Stimulated activated CD4-positive, alpha-beta T cell treated with anti-CD3 and anti-CD28 coated beads, Interleukin-4, amount 100 ng/mL, for 48 hours (primary cell): ENCODE measurements at places on chromosomes 7 and 10.

GRCh38 chr7:55483046-55483445 is 89.3 kb downstream of the VOPP1 start:
- DNase-seq = no peak

DNA sequence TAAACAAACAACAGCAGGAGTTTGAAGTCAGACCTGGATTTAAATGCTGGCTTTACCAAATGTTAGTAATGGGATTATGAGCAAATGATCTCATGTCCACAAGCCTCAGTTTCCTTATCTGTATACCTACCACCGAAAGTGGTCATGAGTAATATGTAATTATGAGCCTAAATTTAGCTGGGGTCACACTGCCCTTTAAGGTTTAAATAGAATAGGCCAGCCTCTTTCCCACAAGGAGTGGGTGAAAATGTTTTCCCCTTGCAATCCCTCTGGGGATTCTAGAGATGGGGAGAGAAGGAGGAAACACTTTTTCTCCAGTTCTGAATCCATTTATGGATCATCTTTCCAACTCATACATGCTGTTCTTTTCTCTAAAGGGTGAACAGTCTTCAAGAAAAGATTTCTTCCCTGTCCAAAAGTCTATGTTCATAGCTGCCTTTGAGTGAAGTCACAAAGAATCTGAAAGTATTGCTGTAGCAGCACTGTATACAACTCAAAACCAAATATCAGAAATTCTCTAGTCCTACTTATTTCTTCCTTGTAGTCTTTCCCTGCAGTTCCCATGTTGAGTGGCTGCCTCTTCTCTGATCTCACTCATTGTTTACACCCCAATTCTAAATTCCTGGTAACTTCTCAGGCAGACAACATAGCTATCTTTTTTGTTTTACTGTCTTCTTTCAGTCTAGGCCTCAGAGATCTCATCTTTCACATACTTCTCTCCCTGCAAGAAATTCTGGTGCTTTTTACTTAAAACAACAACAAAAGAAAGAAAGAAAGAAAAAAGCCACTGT is 7.4 kb upstream of the TSPAN12 start:
- no peak for DNase-seq

DNA sequence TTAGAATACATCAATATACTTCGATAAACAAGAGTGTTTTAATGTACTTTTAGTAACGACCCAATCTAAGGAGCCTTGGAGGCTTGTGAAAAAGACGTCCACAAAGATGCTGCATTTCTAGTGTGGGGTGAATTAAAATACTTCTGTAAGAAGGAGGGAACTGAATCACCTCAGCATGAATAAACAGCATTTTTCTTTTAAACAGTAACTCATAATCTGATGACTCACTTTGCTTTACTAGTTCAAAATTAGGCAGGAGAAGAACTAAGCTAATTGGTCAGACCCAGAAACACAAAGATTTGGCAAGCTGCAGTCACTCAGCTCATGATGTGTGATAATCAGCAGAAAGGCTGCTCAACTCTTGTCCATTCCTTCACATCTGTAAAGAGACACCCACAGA is 24.2 kb downstream of the NCOA4 start:
- no peak for DNase-seq

DNA sequence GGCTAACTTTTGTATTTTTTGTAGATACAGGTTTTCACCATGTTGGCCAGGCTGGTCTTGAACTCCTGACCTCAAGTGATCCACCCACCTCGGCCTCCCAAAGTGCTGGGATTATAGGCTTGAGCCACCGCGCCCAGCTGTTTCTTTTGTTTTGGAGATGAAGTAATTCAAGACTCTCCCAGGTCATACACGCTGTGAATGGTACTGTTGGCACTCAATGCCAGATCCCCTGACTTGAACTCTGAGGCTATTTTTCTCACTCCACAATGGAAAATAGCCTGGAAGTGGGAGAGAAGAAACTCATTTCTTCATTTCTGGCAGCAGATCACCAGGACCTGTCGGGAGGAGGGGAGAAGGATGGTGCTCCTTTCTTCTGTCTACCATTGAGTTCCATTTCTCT is 32.4 kb downstream of the BLVRA start:
- DNase-seq = no peak

DNA sequence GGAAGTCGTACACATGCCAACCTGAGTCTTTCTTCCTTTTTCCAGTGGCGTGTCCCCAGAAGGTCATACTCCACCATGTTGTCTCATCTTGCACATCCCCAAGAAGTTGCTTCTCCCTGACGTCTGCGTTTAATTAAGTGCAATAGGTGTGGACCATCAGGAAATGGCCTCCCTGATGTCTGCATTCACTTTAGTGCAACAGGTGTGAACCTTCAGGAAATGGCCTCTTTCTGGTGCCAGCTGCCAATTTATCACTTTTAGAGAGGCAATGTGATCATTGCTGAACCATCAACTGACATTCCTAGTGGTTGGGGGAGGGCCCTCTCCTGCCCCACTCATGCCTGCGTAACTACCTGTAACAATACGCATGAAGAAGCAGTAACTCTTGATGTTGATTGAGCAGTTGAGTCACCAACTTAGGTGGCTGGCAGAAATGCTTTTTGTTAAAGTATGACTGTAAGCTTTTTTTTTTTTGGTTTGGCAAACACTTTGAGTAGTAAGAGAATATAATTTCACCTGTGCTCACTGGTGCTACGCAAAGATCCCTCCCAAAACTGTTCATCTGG is 25.8 kb downstream of the SCIN start:
- no peak for DNase-seq

- DNase-seq = no peak
Measured at GRCh38 chr7:114540291-114540690, 125.7 kb downstream of the FOXP2 start.

DNA sequence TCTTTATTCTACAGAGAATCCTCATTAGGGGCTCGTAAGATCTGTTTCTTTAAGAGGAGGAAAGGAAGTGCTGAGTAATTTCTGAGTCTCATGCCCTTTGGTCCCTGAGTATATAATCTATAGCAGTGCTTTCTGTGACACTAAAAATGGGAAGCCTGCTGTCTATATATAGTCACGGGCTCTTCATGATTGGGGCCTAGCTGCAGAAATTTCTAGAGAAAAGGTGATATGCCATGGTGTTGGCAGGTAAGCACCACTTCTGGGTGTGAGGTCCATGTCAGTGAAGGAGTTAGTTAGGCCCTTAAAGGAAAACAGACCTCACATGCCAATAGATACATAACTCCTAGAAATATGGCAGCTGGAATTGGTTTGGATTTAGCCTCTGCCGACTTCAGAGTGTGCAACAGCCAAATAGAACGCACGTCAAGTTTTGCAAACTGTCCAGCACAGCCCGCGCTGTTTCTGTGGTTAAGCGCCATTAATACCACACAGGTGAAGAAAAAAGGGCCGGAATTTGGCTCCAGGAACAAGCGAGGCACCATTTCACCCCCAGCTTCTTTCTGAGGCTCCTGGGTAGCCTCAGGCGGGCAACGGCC is 123.2 kb downstream of the TACC2 start:
- DNase-seq = no peak

GRCh38 chr10:97532935-97533671 is 34.4 kb downstream of the UBTD1 start:
- DNase-seq = no peak

GRCh38 chr7:15507171-15507570 is 54.6 kb downstream of the AGMO start:
- DNase-seq = no peak

- DNase-seq = no peak
Measured at GRCh38 chr10:63886281-63887022, 365.3 kb downstream of the REEP3 start.

GRCh38 chr10:14185316-14186045 is 145.2 kb downstream of the FRMD4A start:
- peak; percentile 54 for DNase-seq

- no peak for DNase-seq
Measured at GRCh38 chr7:537911-538634, 18.4 kb upstream of the PDGFA start.

DNA sequence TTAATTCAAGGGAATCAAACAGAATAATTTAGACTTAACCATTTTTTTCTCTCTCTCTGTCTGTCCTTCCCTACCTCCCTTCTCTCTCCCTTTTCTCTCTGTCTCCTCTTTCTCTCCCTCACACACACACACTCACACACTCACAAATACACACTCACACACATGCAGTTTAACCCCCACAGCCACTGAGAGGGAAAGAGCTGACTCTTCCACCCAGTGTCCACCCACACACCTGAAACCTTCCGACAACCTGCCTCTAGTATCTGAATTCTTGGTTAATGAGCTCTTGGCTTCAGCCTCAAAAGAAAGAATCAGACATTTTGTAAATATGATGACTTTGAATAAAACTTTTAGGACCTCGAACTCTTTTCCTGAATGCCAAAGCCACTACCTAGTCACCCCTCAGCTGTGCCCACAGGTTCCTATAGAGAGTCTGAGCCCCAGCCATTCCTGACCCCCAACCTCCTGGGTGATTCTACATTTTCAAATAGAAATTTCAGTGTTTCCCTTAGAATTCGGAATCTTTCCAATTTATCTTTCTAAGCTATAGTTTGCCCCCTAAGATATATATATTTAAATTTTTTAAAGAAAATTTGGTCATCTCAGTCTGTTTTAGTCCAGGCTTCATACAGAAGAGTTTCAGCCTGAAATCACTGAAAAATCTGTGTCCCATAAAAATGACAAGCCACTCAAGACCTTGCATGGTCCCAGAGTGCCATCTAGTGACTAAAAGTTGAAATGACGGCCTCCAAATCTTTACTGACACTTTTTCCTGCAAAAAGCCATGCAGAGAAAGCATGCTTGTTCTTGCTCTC is 202.8 kb downstream of the IPMK start:
- peak; percentile 12 for DNase-seq

GRCh38 chr7:124398937-124399552 is 366.2 kb upstream of the TMEM229A start:
- no peak for DNase-seq

- no peak for DNase-seq
Measured at GRCh38 chr7:114084472-114085312, 165.9 kb upstream of the PPP1R3A start.

- DNase-seq = no peak
Measured at GRCh38 chr10:86958116-86958900, at the start of gene SNCG. SNCG (plus strand) TSS chr10:86958599; CDS start chr10:86958698, 99 bp downstream.

- peak; percentile 1 for DNase-seq
Measured at GRCh38 chr10:118045837-118046394, 825 bp downstream of the RAB11FIP2 start.

GRCh38 chr7:44638611-44639557 is 32.5 kb downstream of the OGDH start:
- DNase-seq = peak; percentile 65

GRCh38 chr10:17038627-17039026 is 91.0 kb downstream of the CUBN start:
- DNase-seq = no peak

GRCh38 chr10:1100143-1100542 is 44.0 kb downstream of the WDR37 start:
- DNase-seq = no peak

DNA sequence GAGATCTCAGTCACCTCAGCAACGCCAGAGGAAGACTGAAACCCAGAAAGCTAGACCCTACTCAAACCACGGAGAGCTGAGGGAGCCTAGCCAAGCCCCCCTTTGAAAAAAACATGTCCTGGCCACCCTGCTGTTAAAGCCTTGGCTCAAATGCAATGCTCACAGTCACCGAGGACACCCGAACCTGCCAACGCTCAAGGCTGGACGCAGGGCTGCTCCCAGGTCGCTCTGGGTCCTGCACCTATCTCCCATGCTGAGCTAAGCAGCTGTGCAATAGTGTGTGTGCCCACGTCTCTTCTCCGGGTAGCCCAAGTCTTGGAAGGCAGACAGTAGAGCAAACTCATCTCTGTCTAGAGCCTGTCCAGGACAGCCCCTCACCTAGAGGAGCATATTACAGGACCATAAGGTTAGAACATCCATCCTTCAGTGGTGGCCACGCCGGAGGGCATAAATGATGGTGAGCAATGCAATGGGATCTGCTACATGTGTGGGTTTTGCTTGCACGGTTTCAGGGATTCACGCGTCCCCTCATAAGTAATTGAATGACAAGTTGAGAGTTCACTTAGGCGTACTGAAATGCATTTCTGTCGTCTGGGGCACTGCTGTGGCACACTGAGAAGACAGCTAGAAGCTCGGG is 94.2 kb upstream of the DDC start:
- no peak for DNase-seq

- no peak for DNase-seq
Measured at GRCh38 chr10:118950190-118950680, 79.3 kb upstream of the NANOS1 start.

DNA sequence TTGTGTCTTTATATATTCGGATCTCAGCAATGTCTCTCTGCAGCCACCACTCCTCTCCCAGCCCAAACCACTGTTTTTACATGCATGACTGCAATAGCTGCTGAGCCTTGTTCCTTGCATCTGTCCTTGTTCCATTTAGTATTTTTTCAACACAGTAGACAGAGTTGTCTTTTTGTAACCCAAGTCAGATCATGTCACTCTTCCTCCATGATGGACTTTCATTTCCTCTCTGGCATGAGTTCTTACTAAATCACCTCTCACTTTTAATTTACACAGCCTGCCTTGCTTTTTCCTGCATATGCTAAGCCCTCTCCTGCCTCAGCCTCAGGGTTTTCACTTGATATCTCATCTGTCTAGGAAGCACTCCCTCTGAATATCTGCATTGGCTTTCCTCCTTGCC is 353.2 kb downstream of the HGF start:
- no peak for DNase-seq

GRCh38 chr7:151327659-151328058 is 14.0 kb upstream of the NUB1 start:
- DNase-seq = no peak

DNA sequence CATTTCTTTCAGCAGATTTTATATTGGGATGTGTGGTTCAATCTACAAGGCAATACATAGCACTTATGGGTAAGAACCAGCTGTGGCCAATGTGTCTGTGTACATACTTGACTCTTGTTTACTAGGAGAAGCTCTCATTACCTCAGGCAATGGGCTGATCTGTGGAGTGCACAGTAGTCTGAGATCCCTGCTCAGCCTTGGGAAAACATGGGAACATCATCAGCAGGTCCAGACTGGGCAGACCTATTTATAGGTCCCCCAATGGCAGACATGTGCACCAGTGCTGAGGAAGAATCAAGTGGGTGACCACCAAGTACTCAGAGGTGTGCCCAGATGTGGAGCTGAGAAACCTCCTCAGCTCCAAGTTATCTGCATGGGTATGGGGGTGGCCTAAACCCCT is 349.7 kb downstream of the KIF20B start:
- DNase-seq = no peak

- no peak for DNase-seq
Measured at GRCh38 chr10:71770789-71771188, 2.5 kb downstream of the VSIR start.

DNA sequence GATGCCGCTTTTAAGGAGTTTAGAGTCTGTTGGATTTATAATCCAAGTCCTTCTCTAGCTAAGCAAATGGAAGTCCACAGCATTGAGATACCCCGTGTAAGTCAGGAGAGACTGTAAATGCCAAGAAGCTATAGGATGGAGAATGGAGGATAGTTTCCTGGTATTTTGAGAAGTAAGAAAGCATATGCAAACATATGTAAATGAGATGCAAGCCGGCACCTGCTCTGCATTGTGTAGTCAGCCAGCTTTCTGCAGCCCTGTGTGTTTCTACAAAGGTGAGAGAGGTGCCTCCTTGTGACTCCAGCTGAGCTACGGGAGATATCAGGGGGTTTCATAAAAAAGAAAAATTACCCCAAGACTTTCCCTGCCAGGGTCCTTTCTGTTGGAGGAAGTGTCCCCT is 176.3 kb downstream of the RPS24 start:
- no peak for DNase-seq
